ENCODE measurements at places on chromosomes 6 and 20.

DNA sequence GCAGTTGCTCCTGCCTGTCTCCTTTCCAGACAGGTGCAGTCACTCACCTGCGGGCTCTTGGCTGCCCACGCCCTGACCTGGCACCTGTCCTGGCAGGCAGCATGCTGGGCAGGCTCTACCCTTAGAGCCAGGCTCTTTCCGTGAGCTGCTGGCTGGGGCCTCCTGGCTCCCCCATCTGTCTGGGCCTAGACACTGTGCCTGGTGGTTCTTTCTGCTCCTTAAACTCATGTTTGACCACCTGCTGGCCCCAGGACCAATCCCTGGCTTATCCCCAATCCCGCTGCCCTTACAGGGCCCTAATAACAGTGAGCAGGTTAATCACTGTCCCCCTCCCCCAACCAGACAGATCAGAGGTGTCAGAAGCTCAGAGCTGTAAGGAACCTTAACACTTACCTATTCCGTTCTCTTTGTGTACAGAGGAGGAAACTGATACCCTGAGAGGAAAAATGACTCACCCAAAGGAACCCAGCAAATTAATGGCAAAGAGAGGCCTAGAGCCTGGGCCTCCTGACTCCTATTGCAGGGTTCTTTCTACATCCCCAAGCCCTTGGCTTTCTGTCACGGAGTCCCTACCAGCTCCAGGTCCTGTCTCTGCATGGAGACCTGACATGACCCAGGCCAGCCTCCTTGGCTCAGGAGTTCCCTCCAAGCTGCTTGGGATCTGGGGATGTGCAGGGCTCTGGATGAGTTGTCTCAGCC lies 54.7 kb downstream of the RAB44 start:
- no peak for DNase-seq

GRCh38 chr20:60754856-60755255 lies 497.2 kb upstream of the CDH4 start:
- DNase-seq, result no peak

DNA sequence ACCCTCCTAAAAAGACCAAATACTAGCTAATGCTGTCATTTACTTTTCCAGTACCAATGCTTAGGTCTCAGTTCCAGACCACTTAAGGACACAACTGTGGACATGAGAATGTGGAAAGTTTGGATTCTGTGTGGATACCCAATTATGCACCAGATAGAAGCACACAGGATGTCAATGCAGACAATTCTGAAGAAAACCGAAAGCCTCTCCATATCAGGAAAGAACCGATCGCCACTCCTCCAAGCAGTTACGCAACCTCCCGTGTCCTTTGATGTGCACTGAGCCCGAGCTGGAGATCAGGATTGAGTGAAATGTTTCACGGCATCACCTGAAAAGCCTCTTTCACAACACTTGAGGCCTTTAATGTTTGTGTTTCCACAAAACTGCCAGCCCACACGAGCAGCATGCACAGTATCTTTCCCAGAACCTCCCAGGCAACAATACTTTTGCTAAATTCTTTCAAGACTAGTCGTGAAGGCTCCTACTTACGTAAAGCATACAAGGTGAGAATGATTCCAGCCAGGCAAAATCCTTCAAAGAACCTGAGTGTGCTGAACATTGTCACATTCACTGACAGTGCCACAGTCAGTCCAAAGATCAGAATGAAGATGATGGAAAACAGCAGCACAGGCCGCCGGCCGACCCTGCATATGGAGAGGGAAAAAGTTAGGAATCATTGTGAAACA lies 47.0 kb downstream of the SLC22A23 start:
- no peak for DNase-seq

DNA sequence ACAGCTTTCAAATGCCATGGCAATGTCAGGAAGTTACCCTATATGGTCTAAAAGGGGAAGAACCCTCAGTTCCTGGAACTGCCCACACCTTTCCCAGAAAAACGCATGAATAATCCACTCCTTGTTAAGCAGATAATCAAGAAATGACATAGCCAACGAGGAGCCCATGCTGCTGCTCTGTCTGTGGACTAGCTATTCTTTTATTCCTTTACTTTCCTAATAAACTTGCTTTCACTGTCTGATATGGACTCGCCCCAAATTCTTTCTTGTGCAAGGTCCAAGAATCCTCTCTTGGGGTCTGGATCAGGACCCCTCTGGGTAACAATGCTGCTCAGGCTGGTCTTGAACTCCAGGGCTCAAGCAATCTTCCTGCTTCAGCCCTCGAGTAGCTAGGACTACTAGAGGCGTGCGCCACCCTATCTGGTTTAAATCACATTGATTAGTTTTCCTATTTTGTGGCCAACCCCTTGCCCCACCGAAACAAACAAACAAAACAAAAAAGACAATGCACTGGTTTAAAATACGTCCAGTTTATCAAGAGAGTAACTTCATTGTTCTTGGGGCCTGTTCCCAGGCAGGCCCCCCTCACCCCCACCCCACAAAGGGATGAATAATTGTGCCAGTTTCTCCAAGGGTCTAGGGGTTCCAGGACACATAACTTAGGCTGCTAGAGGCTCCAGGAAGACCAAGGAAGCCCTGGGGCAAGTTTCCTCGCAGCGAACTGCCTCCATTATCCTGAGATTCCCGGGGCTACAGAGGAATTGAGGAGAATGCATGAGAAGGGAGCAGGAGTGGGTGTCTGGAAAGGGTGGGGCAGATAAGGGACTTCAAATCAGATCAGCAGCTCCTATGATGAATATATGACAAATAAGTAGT lies 10.1 kb upstream of the AKAP12 start:
- DNase-seq, result no peak

DNA sequence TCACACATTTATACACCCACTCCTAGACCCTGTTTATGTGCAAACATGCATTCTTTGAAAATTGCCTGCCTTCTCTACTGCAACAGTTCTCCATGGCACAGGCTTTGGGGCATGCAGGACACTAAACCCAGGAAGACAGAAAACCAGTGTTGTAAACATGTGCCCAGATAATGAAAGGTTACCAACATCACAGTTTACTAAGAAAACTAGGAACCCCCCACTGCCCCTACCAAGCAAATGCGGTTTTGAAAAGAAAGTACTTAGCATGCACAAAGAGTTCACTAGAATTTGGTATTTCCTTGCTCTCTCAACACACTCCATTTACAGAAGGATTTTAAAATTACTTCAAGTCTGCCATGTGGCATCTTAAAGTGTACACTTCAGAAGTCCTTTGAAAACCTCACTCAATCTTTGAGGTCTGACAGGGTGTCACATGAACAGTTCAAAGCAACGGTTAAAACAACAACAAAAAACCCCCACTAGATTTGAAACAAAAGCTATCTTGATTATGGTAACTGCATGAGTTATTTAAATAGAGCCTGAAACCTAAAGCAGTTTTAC lies 245.0 kb downstream of the GMPR start:
- no peak for DNase-seq

DNA sequence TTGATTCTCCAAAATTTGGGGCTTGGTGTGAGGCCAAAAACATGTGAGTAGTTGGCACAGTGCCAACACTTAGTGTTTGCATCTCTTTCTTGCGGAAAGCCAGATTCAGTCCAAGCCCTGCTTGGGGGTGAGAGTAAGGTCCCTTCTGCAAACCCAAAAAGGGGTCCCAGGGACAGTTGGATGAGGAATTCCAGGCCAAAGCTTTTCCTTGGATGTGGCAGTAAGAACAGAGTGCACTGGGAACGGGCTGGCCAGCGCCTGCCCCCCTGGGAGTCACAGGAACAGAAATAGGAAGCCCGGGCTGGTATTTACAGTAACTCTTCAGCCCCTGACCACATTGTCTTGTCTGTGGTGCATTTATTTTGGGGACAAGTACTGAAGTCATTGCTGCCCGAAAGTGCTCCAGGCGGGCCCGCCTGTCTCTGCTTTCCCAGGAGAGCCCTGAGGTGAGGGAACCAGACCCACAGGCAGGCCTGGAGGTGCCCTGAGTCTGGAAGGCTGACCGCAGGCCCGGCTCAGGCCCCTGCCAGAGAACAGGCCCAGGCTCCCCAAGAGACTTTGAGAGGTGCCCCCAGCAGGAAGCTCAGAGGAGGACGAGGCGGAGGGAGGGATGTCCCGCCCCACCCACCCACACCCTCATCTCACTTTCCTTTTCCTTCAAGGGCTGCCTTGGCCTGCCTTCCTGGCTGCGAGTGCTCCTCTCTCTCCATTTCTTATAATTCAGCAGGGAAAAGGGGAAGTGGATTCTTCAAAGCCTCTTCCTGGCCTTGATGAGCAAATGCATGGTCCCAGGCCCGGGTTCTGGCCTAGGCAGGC lies 218.4 kb downstream of the MAFB start:
- peak; percentile 7 for DNase-seq

DNA sequence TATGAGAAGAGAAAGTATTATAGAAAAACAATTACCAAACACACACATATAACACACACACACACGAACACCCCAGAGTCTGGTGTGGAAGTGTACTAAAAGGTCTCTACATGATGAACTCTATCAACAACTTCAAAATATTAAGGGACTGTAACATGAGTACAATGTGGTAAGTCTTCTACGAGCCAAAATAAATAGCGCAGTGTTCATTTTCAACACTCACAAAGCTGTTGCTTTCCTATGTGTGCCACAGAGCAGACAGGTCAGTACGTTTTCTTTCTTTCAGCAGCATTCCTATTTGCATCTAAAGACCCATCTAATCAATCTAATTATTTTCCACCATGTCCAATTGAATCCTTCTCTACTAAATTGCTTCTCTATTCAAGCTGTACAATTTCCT lies 12.1 kb upstream of the CNKSR3 start:
- no peak for DNase-seq

DNA sequence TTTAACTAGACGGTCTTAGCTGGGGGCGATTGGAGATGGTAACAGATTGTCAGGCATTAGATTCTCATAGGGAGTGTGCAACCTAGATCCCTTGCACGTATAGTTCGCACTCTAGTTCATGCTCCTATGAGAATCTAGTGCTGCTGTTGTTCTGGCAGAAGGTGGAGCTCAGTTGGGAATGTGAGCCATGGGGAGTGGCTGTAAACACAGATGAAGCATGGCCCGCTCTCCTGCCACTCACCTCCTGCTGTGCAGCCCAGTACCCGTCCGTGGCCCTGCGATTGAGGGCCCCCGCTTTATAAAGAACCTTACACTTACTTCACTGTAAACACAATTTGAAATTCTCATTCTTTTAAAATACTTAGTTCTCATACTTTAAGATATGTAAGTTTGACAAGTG lies 339.4 kb downstream of the CDH26 start:
- DNase-seq, result no peak

DNA sequence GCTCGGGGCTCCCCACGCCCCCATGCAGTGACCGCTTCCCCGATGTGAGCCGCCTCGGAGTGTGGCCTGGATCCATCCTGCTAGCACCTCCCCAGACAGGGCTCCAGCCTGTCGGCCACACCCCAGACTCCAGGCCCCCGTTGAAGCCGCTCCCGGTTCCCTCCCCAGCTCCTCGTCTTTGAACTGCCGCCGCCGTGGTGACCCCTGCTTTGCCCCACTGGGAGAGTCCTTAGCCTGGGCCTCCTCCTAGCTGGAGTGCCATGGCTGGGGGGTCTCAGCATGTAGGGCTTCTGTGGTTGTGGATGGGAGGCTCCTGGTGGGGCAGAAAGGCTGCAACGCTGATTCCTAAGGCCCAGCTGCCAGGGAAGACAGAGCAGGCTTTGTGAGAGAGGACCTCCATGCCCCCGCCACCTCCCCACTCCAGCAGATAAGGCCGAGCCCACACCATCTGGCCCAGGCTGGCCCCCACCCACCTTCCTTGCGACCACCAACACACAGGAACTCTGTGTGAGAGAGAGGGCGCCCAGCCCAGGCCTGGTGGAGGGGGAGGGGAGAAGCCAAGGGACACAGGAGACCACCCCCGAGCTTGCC lies 11.4 kb downstream of the FOXS1 start:
- no peak for DNase-seq

DNA sequence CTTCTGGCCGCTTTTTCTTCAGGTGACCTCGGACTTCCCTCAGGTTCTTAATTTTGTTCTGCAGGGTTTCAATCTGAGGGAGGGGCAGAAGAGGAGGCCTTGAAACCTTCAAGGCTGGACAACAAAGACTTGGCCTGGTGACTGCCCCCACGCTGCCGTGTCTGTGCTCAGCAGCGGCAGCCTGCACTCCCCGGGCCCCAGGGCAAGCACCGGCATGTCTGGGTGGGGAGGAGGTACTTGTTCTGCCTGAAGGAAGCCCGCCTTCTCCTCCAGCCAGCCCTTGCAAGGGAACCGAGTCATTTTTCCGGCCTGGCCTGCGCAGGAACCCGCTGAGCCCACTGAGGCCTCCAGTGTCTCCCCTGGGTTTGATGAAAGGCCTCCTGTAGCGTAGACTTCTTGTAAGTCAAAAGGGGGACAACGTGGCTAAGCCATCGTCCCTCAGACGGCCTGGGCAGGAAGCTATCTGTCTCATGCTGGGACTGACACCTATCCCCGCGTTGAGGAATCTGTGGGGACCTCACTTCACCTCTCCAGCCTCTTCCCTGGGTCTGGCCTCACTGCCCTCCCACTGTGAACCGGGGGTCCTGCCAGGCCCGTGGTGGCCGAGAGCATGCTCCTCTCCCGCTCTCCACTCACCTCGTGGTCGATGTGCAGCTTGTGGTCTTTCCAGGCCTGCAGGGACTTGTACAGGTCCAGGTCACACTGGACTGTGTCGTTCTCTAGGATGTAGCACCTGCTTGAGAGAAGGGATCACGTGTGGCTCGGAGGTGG lies 119.9 kb downstream of the SULF2 start:
- DNase-seq, result no peak
